ENCODE measurements at places on chromosomes 7 and 10.

GRCh38 chr10:69847883-69848282, 46.2 kb downstream of the COL13A1 start:
- DNase-seq = no peak

- no peak for DNase-seq
These were observed 312.6 kb downstream of the PTPRN2 start for GRCh38 chr7:158274996-158275395.

- no peak for DNase-seq
These were observed 268.0 kb downstream of the ADRA2A start for GRCh38 chr10:111344804-111345203.

- DNase-seq = no peak
These were observed 19.2 kb downstream of the SLC18A2 start for GRCh38 chr10:117260084-117260483.

- peak; percentile 40 for DNase-seq
These were observed 144.9 kb upstream of the HDAC9 start for GRCh38 chr7:18350678-18351077.

DNA sequence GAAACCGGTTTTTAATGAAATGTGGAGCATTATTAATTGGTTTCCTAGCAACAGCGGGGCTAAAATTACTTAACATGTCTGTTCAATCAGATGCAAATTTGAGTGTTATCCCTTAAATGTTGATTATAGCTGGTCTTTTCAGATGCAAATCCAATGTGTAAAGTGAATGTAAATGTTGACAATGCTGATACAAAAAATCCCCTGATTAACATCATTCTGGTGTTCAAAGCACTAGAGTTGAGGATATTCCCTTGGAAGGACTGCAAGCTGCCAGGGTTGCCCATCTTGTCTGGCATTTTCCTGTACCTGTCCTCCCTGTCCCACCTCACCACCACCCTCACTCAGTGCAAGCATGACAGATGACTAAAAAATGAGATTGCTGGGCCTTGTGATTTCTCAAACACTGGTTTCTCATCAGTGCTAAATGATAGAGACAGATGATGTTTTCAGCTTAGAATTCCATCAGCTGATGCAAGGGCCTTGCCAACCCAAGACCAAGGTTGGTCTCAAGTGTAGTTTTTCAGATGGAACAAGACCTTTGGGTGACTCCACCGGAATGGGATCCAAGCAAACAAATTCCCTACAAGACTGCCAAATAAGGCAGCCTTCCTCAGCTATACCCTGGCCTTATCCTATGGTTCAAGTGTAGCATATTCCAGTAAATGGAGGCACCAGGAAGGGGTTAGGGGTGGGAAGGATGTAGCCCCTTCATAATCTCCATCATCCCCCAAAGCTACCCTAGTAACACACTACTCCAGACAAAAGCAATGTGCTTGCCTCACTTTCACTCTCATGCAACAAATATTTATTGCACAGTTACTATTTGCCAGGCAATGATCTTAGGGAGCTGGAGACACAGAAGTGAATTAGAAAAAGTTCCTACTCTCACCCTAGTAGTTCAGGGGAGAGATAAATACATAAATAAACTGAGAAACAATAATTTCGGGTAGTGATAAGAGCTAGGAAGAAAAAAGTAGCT, 54.9 kb downstream of the JAZF1 start:
- DNase-seq = no peak

GRCh38 chr7:1925349-1925748, 255.3 kb downstream of the ELFN1 start:
- DNase-seq = no peak

GRCh38 chr10:101828766-101829551, 10.7 kb upstream of the OGA start:
- no peak for DNase-seq

- DNase-seq = no peak
These were observed 510.2 kb downstream of the TCERG1L start for GRCh38 chr10:130801276-130801675.

- no peak for DNase-seq
These were observed 1109.2 kb downstream of the GATA3 start for GRCh38 chr10:9163699-9164098.

- DNase-seq = no peak
These were observed 303.9 kb upstream of the KCND2 start for GRCh38 chr7:119969054-119969453.

Measured in SJCRH30 (cell line).